Stimulated activated CD4-positive, alpha-beta T cell treated with anti-CD3 and anti-CD28 coated beads, Interleukin-4, amount 100 ng/mL, for 24 hours (primary cell): ENCODE measurements at places on chromosomes 5 and 9.

- no peak for DNase-seq
Observed at GRCh38 chr9:79430619-79431018, 141.1 kb upstream of the TLE4 start.

DNA sequence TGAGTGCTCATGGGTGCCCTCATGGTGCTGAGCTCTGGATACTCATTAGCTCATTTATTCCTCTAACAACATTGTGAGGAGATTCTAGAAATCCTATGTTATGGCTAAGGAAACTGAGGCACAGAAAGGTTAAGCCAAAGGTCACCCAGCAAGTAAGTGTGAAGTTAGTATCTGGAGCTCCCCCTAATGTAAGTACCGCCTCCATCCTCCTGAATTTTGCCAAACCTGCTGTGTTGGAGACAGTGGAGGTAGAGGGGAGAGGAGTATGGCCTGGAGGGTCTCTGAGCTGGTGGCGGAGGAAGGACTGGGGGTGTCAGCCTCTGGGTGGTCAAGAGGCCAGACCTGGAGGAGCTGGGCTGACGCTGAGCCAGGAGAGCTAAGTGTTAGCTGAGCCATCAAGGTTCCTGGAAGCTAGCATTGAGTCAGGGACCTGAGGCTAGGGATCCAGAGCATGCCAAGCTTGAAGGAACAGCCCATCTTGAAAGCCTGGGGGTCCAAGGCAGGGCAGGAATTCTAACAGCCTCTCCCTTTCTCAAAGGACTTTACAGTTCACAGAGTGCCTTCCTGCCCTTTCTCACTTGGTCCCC, 114.8 kb downstream of the RGS3 start:
- no peak for DNase-seq

- DNase-seq = no peak
Observed at GRCh38 chr9:117546894-117547678, 132.2 kb upstream of the ASTN2 start.

DNA sequence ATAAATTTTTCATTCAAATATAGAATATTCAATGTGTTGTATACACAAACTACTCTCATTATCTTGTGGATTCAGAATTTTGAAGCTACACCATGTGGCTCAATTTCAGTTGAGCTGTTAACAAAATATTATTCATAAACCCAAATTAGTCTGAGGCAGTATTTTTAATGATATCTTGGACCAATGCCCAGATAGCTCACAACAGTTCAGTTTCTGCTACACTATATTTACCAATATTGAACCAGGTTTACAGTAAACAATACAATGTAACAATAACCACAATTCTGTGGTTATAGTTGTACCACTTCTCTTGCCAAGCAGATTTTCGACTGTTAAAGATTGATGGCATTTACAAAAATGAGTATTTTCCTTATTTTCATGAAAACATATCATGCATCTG, 99.9 kb downstream of the SSBP2 start:
- no peak for DNase-seq

GRCh38 chr9:89425921-89426383, 72.0 kb downstream of the SEMA4D start:
- DNase-seq = no peak

GRCh38 chr9:8926461-8926860, 1126.9 kb upstream of the DMAC1 start:
- DNase-seq = no peak

DNA sequence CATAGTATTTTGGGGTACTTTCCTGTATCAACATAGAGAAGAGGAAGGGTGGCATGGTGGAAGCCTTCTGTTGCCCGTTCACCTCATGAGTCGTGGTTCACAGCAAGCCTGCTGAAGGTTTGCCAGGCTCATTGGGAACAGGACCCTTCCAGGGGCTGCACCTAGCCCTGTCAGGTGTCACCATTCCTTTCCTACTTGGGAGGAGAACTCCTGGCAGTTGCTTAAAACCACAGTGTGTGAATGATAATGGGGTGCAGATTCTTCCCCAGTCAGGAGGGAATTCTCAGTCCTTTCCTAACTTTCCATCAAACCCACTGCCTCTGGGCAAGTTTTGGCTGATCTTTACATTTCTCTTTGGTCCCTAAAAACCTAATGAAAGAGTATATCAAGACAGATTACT, 99.4 kb upstream of the CTNND2 start:
- DNase-seq = no peak

- DNase-seq = no peak
Observed at GRCh38 chr5:104347119-104347708, 784.6 kb upstream of the NUDT12 start.

- DNase-seq = no peak
Observed at GRCh38 chr9:86800681-86801080, 146.6 kb downstream of the GAS1 start.

DNA sequence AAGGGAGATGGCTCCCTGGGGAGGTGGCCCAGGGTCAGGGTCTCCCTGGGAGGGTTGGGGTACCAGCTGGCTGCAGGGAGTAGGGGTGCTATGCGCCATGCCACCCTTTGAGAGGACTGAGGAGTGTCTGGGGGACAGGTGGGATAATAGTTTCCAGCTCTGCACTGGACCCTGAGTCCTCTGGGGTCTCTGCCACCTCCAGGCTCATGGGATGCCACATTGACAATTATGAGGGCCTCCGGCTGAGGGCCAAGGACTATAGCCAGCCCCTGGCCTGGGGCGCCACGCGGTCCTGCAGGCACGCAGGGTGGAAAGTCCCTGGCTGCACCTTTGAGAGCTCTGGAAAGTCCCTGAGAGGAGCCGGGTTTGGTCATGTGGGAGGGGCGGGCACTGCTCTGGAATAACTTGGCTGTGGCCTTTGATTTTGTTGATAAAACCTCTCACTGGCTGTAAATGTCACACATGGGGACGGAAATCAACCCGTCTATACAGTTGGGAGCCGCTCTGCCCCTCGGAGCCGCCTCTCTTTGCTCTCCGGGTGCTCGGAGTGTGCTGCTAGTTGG, 16.0 kb downstream of the TRAF2 start:
- DNase-seq = peak; percentile 92

- no peak for DNase-seq
Observed at GRCh38 chr5:138975098-138975847, 100.1 kb upstream of the LRRTM2 start.

DNA sequence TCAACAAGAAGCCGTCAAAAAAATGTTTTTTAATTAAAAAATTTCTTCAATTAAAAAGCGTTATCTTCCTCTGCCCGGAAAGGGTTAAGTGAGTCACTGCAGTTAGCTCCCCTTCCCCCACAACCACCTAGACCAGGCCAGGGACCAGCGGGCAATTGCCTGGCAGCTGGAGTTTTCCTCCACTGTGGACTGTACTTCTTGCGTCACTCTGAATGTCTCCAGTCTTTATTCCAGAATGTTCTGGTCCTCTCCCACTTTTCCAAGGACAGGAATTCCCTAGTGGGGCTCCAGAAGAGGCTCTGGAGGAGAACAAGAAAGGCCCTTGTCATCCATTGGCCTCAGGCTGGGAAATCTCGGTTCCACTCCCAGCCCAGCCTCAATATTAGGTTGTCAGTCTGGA, 114.0 kb downstream of the C9orf50 start:
- no peak for DNase-seq

DNA sequence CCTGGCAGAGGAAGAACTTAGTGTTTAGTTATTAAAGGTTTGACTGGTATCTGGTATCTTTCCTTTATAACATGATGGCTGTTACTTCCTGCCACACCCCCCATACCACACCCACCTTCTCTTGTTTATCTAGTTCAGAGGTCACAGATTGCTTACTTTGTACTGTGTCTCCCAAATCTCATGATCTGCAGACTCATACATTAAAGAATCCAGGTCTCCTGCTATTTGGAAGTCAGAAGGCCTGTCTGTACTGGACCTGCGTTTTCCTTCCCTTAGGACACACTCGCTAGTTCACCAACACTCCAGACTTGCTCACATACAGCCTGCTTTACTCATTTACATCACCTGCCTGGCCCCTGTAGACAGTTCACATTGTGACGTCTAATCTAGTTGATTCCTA, 39.3 kb downstream of the NUDT12 start:
- DNase-seq = no peak

GRCh38 chr5:6423327-6424109, 25.1 kb upstream of the UBE2QL1 start:
- DNase-seq = no peak

- no peak for DNase-seq
Observed at GRCh38 chr9:81720450-81721086, 31.2 kb upstream of the TLE1 start.

GRCh38 chr9:33719581-33720374, 75.6 kb upstream of the PRSS3 start:
- DNase-seq = peak; percentile 35

DNA sequence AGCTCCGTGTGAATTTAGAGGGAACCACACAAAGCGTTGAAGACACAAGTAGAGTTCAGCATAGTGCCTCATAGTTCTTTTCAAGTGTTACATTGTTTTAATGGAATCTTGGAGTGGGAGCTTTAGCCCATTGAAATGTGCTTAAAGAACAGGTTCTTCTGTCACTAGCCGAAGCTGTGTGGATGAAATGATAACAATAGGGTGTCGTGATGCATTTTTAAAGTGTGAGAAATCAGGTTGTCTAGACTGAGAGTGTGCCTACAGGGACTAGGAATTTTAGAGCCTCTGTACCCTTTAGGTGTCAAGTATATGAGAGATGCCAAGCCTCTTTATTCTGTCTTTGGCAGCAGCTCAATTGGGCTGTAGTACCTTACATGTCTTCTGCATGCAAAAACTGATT, 83.0 kb downstream of the NDUFS4 start:
- DNase-seq = no peak

DNA sequence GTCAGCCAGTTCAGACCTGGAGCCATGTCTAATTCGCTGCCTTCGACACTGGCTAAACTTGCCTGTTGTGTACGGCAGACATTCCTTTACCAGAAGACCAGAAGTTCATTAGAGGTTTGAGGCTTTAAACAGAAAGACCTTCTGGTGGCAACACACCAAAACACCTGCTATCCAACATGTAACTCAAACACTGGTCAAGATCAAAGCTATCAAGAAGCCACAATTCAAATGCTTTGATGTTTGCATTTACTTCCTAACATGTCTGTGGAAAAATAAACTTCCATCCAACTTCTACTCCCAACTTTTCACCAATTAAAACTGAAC, 91.0 kb upstream of the RETREG1 start:
- DNase-seq = no peak

GRCh38 chr5:149419859-149420544, 40.9 kb upstream of the IL17B start:
- no peak for DNase-seq

DNA sequence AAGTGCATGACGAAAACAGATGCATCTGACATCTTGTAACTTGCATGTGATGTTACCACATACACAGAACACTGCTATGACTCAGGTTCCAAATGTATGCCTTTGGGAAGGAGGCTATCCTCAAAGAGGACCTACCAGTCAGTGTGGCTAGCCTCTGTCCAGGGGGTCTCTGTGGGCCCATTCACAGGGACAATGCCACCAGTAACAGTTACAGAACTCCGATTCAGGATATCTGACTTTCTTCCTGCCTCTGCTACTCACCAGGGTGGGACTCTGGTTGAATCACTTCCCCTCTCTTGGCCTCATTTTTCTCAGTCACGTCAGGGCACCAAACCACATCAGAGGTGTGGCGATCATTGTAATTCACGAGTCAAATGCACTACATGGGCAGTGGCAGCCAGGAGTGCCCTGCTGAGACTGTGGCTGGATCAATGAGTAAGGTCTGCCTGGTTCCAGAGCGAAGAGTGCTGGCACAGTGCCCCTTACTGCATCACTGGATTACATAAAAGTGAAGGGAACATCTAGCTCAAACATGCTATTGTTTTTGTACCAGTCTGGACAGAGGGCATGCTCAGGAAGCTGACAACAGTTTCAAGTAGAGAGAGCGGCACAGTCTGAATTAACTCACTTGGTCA, 13.2 kb downstream of the ATOX1 start:
- DNase-seq = peak; percentile 18

GRCh38 chr9:71709384-71709783, 58.9 kb downstream of the CEMIP2 start:
- no peak for DNase-seq

GRCh38 chr9:34994900-34995669, 5.5 kb downstream of the DNAJB5 start:
- no peak for DNase-seq

DNA sequence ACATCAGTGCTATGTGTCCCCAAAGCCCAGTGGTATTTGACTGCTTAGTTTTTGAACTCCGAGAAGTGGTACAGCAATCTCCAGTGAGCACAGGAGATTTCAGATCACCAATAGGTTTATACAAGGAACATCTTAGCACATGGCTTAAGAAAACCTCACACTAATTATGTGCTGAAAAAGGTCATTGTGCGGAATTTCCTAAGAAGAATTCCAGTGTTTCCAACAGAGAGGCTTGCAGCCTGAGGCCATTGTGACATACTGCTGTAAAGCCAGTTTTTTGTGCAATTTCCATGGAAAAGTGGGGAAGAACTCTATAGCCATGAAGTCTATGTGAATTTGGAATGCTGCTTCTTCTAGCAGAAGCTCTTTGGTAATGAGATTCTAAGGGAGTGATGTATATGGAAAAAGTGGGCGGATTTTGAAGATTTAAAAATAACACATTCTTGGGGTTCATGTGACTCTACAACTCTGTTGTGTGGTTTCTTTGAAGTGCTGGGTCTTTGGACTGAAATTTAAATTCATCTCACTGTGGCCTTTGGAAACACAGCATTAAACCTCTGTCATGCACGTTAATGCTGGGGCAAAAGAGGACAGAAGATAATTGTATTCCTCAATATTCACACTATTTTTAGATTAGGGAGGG, 110.5 kb upstream of the CD180 start:
- no peak for DNase-seq

- no peak for DNase-seq
Observed at GRCh38 chr9:135135929-135136315, 48.5 kb downstream of the OLFM1 start.

- no peak for DNase-seq
Observed at GRCh38 chr5:160260881-160261815, 31.8 kb downstream of the FABP6 start.

DNA sequence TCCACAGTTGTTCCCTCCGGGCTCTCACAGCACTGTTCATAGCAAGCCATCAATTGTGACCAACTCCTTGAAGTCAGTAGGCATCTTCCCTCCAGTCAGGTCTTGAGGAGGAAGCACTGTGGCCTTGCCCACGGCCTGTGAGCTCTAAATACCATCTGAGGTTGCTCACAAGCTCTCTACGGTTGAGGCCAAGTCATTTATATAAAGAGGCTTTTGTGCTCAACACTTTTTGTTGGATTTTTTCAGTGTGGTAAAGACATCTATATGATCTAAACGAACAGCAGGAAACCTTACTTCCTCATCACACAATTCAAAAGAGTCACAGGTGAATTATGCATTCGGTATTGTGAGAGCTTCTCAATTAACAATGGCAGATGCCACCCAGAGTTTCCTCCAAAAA, 97.3 kb downstream of the ZNF462 start:
- DNase-seq = no peak

DNA sequence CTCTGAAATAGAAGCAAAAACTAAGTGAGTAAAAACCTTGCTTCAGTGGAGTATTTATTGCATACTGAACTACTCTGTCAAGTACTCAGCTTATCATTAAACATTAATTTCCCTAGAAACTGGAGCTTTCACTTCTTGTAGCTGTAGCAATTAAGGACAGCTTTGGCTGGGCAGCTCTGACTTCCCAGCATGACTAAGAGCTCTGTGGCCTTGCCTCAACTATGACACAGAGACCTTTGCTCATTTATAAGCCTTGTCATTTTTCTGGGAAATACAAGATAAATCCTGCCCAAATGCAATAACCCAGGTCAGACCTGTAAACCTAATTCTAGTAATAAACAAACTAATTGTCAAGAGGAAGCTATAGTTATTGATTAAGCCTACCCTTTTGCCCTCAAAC, 65.4 kb upstream of the STK32A start:
- DNase-seq = no peak
